ENCODE measurements at places on chromosomes 4 and X.

DNA sequence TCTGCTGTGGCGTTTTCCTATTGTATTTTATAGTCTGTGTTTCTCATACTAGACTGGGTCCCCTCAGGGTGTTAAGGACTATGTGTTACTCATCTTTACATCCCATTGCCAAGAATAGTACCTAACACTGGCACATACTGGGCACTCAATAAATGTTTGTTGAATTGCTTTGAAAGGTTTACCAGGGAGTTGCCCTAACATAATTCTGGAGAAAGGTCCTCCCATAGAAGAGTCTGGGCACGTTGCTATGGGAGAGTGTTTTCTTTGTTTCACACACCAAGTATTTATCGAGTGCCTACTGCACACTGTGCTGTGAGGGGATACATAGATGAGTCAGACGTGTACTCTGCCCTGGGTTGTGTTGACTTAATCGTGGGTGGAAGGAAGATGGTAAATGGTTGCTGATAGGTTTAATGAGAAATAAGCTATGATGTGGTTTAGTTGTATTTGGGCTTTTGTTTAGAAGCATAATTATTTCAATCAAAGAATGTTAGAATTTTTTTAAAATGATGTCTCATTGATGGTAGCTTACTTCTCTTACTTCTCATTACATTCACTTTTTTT lies 42.9 kb downstream of the AFF1 start:
- DNase-seq = peak; percentile 18

DNA sequence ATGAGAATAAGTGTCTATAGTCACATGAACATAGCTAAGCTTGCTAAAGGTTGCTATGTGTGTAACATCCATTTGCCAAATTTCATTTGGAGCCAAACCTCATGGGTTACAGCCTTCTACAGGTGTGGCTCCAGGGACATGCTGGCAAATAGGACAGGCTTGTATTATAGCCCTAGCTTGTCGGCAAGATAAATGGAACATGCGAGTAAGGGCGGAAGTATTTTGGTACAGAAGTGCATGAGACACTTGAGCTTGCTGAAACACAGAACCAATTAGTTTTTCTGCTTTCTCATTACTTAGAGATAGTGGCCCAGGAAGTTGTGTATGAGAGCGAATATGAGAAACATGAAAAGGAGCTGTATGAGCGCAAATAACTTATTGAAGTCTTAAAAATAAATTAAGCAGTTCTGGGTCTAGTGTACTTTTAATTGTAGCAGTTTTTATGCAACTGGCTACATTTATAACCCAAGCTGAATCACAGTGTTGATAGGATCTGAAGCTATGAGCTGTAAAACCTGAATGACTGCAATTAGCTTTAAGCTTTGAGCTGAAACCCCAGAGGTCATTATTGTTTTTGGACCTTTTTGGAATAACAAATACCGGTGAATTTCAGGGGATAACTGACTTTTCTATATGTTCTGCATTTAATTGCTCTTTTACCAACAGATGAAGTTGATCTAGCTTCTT lies 64.6 kb downstream of the KDM5C start:
- no peak for DNase-seq

- no peak for DNase-seq
Measured at GRCh38 chr4:88975958-88976774, 80.8 kb downstream of the FAM13A start.

GRCh38 chrX:21907260-21907659 lies 33.2 kb upstream of the SMS start:
- no peak for DNase-seq

GRCh38 chrX:22634083-22634482 lies 361.4 kb downstream of the CBLL2 start:
- DNase-seq = no peak

- no peak for DNase-seq
Measured at GRCh38 chr4:165966833-165967232, 93.8 kb downstream of the TLL1 start.

GRCh38 chrX:74272230-74272629 lies 31.8 kb upstream of the ZCCHC13 start:
- no peak for DNase-seq

DNA sequence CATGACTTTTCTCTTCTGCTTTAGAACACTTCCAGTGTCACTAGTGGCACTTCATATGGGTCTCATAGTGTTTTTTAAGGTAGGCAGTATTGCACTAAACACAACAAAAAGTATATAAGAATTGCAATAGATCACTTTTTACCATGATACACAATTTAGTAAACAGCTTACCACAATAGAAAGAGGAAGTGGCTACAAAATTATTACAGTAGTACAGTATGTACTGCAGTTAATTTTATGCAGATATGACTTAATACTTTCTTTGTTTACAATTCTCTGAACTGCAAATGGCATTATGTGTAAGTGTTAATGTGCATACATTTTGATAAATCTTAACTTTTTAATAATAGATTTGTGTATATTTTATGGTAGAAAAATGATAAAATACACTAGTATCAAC lies 157.3 kb downstream of the RRAGB start:
- no peak for DNase-seq

DNA sequence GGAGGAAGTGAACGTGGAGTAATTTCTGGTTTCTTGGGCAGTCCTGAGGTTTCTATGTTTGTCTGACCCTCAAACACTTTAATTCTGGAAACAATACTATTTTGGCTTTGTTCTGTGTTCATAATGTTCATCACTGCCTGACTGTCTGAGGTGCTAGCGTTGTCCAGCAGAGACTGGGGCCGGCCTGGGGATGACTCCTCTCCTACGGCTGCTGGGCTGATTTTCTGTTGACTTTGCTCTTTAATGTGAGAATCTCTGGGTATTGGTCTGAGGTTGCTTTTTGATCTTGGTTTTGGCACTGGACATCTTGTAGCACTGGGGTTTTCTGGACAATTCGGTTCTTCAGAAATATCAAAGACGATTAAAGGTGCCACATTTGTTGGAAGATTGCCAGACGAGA lies 75.8 kb downstream of the RPS3A start:
- no peak for DNase-seq

DNA sequence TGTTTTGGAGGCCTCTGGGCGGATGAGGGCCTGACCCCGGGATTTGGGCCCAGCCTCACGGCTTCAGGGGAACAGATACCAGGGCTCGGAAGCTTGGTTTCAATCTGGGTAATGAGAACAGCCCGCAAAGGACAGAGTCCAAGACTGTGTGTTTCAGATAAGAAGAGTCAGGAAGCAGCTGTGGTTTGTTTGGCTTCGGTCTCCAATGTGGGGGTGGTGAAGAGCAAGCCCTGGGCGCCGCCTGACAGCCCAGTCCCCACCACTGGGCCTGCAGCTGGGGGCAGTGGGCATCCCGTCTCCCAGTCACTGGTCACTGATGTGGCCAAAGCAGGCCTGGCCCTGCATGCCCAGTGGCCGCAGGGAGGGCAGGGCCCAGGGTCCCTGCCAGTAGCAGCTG lies 9.1 kb downstream of the WFS1 start:
- DNase-seq = peak; percentile 8

- DNase-seq = no peak
Measured at GRCh38 chr4:148103597-148104355, 338.4 kb downstream of the NR3C2 start.

DNA sequence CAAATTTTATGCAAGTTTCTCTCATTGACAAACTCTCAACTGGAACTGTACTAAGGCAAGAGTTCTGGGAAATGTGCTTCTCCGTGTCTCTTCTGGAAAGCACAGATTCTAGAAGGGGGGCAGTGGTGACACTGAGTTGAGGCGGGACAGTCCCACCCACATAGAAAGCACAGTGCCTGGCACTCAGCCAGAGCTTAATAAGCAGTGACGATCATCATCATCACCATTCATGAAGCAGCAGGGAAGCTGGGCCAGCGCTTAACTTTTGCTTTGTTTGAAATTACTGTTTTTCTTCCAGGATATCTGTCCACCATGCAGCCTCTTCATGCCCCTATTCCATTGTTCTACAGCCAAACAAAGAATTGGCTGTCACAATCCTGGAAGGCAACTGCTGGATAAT lies 60.3 kb downstream of the BEND2 start:
- no peak for DNase-seq

- no peak for DNase-seq
Measured at GRCh38 chrX:30951003-30951402, 61.9 kb upstream of the TAB3 start.

DNA sequence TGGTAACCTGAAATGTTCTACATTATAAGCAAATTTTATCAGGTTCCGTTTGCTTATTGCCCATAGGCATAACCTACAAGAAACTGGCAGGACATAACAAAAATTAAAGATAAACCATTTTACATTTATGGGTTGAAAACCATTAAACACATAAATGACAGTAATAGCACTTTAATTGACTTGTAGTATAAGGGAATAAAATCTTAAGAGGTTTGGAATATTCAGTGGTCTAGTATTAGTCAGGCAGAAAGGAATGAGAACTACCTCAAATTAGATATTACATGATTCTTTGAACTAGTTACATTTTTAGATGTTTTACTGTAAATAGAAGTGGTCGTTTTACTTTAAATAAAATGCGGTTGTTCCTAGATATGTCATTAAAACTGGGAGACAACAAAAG lies 111.9 kb downstream of the ADAMTS3 start:
- DNase-seq = no peak

DNA sequence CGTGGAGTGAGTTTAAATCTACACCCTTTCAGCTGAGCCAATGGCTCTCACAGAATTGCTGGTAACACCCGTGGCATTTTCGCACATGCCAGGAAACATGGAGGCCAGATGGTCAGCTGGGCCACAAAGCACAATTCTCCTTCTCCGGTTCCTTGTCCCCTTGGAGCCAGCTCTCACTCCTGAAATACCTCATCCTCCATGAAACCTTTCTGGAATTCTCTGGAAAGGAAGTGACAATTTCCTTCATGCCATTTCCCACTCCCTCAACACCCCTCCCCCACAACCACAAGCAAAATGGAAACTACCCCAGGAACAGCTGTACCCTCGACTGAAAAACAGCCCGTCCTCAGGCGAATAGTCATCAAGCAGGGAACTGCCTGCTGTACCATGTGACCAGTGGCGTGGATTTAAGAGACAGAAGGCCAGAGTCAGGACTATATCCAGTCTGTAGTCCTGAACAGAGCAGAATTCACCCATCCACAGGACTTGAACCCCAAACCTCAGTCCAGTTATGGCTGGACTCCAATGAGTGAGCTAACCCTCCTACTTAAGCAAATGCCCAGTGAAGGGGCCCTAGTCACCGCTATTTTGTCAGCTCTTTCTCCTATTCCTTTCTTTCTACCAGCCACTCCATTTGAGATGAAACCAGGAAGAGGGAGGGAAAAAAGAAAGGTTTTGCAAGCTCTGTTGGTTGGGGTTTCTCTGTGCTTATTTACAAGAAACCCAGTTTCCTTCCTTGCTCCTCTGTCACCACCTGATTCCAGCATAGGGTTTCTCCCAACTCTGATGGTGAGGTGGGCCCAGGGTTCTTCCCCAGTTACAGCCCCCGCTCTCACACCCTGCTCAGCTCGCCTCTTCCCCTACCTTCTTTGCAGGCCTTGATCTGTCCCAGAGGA lies 24.5 kb downstream of the ELF4 start:
- DNase-seq = peak; percentile 36

DNA sequence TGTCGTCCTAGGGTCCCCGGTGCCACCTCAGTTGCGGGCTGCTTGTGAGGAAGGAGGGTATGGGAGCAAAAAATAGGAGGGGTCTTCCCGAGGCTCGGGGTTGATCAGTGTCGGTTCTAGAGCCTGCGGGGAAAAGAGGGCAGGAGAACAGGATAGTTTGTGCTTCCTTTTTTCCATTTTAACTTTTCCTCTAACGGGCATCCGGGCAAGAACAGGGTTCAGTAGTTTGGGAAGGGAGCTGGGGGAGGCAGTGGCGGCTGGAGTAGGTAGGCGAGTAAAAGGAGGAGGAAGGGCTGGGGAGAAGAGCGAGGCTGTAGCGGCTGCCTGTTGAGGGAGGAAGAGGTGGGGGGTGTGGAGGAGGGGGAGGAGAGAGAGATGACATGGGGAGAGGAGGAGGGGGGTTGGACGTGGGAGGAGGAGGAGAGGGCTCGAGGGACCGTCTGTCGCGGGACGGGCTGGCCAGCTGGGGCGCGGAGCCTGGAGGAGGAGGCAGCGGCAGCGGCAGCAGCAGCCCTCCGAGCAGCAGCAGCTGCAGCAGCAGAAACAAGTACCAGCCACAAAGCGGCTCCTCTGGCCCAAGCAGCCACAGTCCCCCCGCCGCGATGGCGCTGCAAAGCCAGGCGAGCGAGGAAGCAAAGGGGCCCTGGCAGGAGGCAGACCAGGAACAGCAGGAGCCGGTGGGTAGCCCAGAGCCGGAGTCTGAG lies at the start of gene SLC16A2:
TSS of gene SLC16A2 (plus strand) at position 458 of the 704 bp plus-strand sequence. CDS start at position 603, 145 bp downstream.
- peak; percentile 35 for DNase-seq

DNA sequence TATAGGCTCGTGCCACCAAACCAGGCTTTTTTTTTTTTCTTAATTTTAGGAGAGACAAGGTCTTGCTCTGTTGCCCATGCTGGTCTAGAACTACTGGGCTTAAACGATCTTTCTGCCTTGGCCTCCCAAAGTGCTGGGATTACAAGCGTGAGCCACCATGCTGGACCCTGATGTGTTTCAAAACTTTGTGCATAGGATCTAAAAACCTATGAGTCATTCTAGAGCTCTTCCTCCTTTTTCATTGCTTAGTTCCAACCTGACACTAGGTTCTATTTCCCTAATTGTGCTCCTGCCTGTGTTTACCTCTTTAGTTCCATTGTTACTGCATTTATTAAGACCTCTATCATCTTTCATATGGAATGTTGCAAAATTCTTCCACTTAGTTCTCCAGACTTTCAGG lies 57.3 kb downstream of the HPGD start:
- no peak for DNase-seq

GRCh38 chr4:83932750-83933391 lies 397.0 kb downstream of the GPAT3 start:
- no peak for DNase-seq

DNA sequence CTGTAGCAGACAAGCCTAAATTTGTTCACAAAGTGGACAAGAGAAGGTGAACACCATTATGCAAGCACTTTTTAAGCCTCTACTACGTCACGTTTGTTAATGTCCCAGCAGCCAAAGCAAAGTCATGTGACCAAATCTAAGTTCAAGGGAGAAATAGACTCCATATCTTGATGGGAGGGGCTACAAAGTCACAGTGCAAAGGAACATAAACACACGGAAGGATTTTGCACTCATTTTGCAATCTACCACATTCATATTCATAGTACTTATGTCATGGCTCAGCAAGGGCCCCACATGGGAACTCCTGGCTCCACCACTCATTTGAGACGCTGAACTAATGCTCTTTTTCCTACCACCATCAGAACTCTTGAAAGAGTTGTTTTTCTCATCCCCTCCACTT lies 139.0 kb upstream of the JADE1 start:
- DNase-seq = no peak

DNA sequence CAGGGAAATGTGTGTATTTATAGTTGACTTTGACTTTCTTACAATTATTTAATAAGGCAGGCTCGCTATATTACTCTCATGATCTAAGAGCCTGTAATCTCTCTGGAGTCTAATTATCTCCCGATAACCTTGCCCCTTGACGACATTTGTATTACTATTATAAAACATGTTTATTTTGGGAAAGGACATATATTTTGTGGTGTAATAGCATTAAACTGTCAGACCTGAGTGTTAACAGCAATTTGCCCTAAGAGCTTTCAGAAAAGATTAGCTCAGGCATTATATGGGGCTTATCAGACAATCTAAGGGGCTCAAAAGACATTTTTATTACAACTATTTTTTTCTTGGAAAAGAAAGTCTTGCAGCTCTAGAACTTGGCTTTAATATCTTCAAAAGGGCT lies 427.9 kb upstream of the SLIT2 start:
- DNase-seq = no peak

- no peak for DNase-seq
Measured at GRCh38 chr4:119068529-119068962, 67.1 kb upstream of the MYOZ2 start.

GRCh38 chr4:40114206-40114605 lies 57.6 kb downstream of the N4BP2 start:
- no peak for DNase-seq

GRCh38 chr4:41232406-41232805 lies 18.1 kb upstream of the APBB2 start:
- DNase-seq = no peak
